CD4-positive, alpha-beta T cell treated with Interleukin-21 for 1 hour (primary cell): ENCODE measurements at places on chromosomes 4 and X.
A peak's percentile ranks its signal among the peaks of the same experiment; 100 is the strongest.

DNA sequence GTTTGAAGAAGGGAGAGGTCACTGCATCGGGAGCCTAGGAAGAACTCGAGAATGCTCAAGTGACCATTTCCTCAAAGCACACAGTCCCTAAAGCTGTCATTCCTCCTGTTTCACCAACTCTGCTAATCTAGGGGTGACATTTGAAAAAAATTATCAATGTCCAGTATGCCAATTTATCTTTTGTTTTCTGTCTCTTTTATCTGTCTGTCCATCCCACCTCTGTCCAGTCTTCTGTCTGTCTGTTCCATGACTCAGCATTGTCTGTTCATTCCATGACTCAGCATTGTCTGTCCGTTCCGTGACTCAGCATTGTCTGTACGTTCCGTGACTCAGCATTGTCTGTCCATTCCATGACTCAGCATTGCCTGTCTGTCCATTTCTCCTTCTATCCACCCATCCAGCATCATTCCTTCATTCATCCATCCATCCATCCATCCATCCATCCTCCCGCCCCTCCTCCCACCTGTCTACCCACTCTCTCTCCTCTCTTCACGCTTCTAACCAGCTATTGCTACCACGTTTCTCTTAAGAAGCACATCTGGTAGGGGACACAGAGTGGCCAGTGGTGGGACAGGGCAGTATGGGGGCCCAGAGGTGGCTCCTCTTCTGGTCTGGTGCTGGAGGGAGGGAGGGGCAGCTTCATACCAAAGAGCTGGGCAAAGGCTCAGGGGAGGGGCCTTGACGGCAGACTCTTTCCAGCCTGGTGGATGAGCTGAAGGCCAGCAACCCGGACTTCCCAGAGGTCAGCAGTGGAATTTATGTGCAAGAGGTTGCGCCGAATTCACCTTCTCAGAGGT is 34.1 kb downstream of the HTRA3 start:
- no peak for DNase-seq

GRCh38 chrX:13092455-13092941 is 48.1 kb upstream of the FAM9C start:
- DNase-seq, result peak; percentile 90

- no peak for DNase-seq
These were observed 82.9 kb downstream of the CAMK2D start for GRCh38 chr4:113678641-113679040.

GRCh38 chr4:15396157-15396800 is 31.6 kb upstream of the C1QTNF7 start:
- peak; percentile 52 for DNase-seq

- no peak for DNase-seq
These were observed 35.4 kb downstream of the ZNF41 start for GRCh38 chrX:47447607-47448006.

DNA sequence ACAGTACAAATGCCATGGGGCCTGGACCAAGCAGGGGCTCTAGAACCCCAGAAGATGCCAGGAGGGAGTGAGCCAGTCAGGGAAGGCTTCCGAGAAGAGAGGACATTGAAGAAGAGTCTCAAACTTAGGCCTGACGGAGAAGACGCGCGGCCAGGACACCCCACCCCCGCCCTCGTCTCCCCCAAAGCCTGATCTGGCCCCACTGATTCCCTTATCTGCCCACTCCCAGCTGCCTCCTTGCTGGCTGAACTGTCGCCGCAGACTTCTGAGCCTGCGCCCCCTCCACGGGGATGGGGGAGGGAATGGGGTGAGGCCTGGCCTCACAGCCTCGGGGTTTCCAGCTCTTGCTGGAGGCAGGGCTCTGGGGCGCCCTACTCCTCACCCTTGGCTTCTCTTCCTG is 3.6 kb upstream of the GATA1 start:
- DNase-seq, result no peak

- no peak for DNase-seq
These were observed 52.5 kb downstream of the PF4 start for GRCh38 chr4:73929278-73929677.
